ENCODE measurements at places on chromosomes 6 and 20.

- DNase-seq, result no peak
These were observed 176.7 kb downstream of the REV3L start for GRCh38 chr6:111306104-111306888.

DNA sequence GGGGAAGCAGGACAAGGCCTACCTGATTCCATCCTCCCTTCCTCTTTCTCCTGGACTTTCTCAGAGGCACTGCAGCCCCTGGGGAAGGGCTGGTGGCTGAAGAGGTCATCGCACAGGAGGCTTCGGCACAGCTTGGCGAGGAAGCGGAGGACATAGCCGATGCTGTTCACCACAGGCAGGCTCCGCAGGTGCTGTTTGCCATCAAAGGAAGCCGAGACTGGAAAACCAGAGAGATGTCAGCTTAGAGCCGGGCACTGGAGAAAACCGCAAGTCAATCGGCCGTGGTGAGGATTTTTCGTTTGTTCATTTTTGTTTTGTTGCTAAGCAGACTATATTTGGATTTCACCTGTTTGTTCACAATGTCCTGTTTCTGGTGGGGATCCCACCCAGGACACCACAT lies 79.2 kb downstream of the SCML4 start:
- DNase-seq, result no peak

DNA sequence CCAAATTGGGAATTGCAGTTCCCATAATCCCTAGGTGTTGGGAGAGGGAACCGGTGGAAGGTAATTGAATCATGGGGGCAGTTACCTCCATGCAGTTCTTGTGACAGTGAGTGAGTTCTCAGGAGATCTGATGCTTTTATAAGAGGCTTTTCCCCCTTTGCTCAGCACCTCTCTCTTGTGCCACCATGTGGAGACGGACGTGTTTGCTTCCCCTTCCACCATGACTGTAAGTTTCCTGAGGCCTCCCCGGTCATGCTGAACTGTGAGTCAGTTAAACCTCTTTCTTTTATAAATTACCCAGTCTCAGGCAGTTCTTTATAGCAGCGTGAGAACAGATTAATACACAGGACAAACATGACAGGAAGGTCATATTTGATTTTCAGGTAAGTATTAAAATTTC lies 25.3 kb upstream of the HECA start:
- peak; percentile 62 for DNase-seq

DNA sequence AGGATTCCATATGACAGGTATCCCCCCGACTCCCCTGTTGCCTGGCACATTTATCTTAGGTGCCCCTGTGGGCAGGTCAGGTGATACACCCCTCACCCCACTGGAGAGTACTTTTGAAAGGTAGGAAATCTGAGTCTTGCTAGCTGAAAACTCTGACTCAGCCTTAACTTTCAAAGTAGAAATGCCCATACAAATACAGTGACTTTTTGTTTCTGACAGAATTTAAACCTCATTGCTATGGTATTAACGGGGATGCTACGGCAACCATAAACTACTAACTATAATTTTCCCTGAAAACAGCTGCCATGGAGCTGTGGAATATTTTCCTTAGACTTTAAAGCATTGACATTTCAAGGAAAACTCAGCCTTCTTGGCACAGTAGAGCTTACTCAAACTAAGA lies 536.0 kb downstream of the RFPL4B start:
- DNase-seq, result no peak

DNA sequence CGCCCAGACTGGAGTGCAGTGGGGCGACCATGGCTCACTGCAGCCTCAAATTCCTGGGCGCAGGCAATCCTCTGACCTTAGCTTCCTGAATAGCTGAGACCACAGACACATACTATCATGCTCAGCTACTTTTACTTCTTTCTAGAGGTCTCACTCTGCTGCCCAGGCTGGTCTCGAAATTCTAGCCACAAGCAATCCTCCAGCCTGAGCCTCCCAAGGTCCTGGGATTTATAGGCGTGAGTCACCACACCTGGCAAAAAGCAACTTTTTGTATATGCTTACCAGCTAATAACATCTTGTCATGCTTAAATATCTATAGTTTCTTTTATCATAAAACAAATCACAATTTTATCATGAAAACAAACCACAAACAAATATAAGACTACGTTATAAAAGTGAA lies 23.0 kb downstream of the RNASET2 start:
- no peak for DNase-seq

DNA sequence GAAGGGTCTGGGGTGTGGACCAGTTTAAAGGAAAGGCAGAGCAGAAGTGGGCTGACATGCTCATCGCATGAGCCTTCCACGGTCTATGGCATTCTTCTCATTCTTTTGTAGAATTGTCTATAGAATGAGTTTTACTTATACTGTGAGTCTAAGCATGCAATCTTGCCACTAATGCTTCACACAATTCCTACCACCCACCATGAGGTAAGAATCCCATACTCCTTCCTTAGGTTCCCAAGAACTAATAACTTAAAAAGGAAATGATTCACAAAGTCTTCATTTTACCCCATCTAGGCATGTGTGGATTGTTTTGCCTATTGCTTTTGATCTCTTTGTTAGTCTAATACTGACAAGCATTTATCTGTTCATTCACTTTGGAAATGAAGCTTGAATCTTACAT lies 195.2 kb downstream of the LY86 start:
- DNase-seq, result no peak

All from activated CD4-positive, alpha-beta T cell treated with anti-CD3 and anti-CD28 coated beads for 48 hours (primary cell).